AG04450 (cell line): ENCODE measurements at places on chromosomes 6 and 20. TPM values are rescaled to one million over a fixed set of nuclear protein-coding genes. Genes with fewer than 3 reads are reported as not detected.

DNA sequence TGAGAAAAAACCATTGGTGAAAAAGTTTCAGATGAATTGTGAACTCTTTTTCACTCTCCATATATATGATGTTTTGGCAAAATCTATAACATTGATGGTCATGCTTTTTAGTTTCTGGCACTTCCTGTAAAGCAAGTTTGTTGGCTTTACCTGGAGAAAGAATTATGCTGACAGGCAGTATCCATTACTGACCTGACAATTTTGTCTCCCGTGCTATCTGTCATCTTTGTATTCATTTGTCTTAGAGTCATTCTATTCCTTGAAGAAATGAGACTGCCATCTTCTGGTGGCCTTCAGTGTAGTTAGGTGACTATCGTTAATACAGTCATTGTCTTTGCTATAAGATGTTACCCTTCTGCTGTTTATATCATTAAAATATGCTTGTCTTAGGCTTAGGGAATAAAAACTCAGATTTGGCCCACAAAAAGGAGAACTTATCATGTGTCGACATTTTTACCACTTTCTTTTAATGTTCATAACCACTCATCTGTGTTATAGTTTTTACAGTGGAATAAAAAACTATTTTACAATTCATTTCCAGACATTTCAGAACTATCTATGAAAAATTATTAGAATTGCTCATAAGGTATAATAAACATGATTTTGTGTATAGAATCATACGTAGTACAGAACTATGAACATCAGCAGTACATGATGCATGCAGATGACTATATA lies 707.0 kb downstream of the EPM2A start:
- no peak for DNase-seq

DNA sequence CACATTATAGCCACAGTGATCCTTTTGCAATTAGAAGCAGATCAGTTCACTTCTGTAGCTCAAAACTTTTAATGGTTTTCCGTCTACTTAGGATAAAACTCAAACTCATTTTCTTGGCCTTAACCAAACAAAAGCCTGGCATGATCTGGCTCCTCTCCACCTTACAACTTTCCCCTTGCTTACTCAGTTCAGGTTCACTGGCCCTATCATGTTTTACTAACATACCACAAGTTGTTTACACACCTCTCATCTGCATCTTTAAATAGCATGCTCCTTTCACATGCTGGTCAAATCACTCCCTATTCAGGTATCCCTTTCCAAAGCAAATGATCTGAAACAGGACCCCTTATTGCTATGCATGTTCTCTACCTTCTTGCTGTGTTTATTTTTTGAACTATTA lies 191.4 kb upstream of the FAM83B start:
- DNase-seq = no peak

- no peak for DNase-seq
These were observed 129.5 kb downstream of the FOXC1 start for GRCh38 chr6:1739220-1739619.

GRCh38 chr20:24479595-24479994 lies 10.2 kb downstream of the SYNDIG1 start:
- DNase-seq = no peak

DNA sequence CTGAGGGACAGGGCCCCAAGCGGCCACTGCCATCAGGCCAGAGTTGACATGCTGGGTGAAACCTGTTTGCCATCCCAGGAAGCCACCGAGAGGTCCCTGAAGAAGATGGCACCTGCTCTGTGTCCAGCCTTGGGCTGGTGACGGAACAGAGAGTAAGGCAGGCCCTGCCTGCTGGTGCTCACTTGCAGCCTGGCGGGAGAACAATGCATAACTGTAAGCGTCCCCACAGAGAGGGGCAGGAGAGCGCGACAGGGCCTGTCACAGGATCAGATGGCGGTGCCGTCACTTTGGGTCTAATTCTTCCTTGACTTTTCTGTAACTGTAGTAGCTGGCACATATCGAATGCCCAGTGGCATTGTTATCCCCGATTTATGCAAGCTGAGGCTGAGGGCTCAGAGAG lies 29.0 kb upstream of the VSTM2L start:
- DNase-seq = no peak

GRCh38 chr6:166201878-166202277 lies 34.2 kb upstream of the TBXT start:
- no peak for DNase-seq

DNA sequence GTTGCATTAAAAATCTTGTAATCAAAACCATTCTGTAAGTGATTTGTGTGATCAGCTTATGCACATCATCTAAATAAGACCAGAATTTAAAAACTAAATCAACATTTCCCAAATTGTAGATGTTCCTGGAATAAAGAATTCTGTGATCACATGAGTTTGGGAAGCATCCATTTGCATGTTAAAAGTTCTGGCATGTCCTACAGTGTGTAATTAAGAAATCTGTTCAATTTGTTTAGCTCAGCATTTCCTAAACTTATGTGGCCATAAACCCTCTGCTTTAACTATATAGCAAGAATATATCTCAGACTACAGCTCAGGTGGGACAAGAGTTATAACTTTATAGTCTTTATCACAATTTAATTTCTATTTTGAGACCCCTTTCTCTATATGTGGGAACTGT lies 399.1 kb downstream of the LAMA2 start:
- no peak for DNase-seq

DNA sequence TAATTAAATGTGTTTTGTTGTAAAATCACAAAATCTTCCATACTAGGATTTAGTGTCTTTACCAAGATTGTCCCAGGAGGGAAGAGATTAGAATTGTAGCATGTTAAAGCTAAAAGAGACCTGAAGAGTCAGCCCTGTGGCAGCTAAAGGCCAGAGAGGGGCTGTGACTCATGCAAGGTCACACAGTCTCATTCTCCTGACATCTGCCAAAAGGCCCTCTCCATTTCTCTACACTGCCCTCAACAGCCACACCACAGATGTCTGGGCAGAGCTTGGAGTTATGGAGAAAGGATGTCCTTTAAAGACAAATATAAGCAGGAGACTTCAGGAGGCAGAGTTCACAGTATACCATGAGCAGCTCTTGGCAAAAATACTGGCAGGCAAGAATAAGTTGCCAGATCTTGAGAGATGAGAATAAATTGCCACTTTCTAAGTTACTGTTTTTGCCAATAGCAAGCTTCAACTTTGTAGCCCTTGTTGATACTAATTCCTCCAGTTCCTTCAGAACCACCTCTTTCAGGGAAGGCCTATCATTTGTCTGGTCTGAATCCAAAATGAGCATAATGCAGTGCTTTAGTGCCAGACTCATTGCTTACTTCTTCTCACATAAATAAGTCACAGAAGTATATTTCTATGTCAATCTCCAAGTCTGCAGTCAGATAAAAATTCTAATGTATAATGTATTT lies 41.7 kb downstream of the AKIRIN2 start:
- peak; percentile 34 for DNase-seq

DNA sequence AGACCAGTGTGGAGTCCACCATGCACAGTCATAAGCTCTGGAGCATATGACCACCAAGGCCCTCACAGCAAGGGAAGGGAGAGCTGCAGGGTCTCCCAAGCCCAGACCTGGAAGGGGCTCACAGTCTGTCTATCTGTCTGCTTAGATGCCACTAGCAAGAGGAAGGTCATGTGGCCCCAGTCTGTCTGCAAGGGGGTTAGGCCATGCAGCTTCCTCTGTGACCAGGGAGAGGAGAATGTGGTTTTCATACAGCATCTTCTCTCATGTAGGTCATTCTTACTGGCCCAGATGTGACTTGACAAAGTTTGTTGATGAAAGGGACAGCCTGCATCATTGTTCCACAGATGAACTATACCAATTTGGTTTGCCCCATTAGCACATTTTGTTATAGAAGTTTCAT lies 260.8 kb downstream of the FARS2 start:
- DNase-seq = no peak

GRCh38 chr20:39630215-39630908 lies 668.2 kb downstream of the DHX35 start:
- DNase-seq = no peak

- DNase-seq = no peak
These were observed 15.4 kb downstream of the FOXC1 start for GRCh38 chr6:1624851-1625781.

HLA-DQA1 gene
- polyA plus RNA-seq = not detected in 2 replicates

TRAPPC3L gene
- polyA plus RNA-seq = 0.19 TPM in 1 of 2 replicates, not detected in the other

IL17F gene
- polyA plus RNA-seq = not detected in 2 replicates

AK9 gene
- 2.6 and 3.6 TPM in 2 replicates for polyA plus RNA-seq

DSP gene
- polyA plus RNA-seq = 3.6 TPM in 2 replicates

KHDRBS2 gene
- polyA plus RNA-seq = not detected in 2 replicates
